Psoas muscle (tissue), 8 donors: ENCODE measurements at places on chromosomes 4 and X.

DNA sequence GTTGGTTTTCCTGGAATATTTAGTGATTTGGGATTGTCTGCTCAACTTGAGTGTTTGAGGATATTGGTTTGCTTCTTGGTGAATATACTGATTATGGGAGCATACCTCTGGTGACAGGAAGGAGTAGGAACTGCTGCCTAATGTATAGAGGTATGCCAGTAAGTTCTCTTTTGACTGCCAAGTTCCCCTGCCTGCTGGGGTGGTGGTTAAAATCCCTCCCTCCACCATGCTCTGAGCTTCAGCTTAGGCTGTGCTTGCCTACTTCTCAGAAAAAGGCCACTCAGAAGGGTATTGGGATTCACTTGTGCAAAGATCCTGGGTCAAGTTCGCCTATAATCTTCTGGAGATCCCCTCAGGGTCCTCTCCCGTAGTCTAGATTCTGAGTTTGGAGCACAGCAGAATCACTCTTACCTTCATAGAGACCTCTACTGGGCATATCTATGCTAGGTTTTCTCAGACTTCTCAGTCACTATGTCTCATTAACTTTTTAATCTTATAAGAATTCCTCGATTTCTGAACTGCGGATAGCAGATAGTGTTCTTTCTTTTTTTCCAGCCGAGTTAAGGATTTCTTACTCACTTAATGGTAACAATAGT is 44.7 kb upstream of the DCK start:
- no peak overlapping the region for H3K4me3 ChIP-seq
- H3K4me1 ChIP-seq, result no peaks in the 10 kb centered on the region
- H3K36me3 ChIP-seq, result no peaks in the 10 kb centered on the region
- H3K27ac ChIP-seq, result no peak overlapping the region

- no peak for DNase-seq
- H3K27me3 ChIP-seq, result peaks cover 3% of the 10 kb centered on the region
- no peaks in the 10 kb centered on the region for H3K36me3 ChIP-seq
- no peak overlapping the region for H3K4me3 ChIP-seq
- H3K27ac ChIP-seq, result no peak overlapping the region
- H3K4me1 ChIP-seq, result no peaks in the 10 kb centered on the region
Observed at GRCh38 chr4:121648516-121648915, 48.3 kb downstream of the ANXA5 start.

GRCh38 chr4:138078253-138078652 is 163.9 kb downstream of the SLC7A11 start:
- H3K4me3 ChIP-seq, result no peak overlapping the region
- no peaks in the 10 kb centered on the region for H3K36me3 ChIP-seq
- H3K27me3 ChIP-seq, result no peaks in the 10 kb centered on the region
- no peaks in the 10 kb centered on the region for H3K4me1 ChIP-seq
- H3K27ac ChIP-seq, result no peak overlapping the region
- no peak for DNase-seq

- H3K27ac ChIP-seq, result no peak overlapping the region
- H3K36me3 ChIP-seq, result no peaks in the 10 kb centered on the region
- H3K4me3 ChIP-seq, result no peak overlapping the region
- H3K27me3 ChIP-seq, result peaks cover 26% of the 10 kb centered on the region
Observed at GRCh38 chrX:153820601-153821000, 9.7 kb downstream of the PDZD4 start.

DNA sequence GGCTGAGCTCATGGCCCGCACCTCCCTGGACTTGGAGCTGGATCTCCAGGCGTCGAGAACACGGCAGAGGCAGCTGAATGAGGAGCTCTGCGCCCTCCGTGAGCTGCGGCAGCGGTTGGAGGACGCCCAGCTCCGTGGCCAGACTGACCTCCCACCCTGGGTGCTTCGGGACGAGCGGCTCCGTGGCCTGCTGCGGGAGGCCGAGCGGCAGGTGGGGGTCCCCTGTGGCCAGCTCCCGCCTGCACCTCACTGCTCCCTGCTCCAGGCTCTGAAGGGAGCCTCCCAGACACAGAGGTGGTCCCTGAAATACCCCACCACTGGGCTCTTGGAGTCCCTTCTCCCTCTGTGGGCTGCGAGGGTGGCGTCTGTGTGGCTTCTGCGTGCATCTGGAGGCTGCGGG is 18.0 kb upstream of the CLCN4 start:
- H3K27me3 ChIP-seq, result no peaks in the 10 kb centered on the region
- H3K27ac ChIP-seq, result no peak overlapping the region
- H3K36me3 ChIP-seq, result peaks cover 28% of the 10 kb centered on the region

DNA sequence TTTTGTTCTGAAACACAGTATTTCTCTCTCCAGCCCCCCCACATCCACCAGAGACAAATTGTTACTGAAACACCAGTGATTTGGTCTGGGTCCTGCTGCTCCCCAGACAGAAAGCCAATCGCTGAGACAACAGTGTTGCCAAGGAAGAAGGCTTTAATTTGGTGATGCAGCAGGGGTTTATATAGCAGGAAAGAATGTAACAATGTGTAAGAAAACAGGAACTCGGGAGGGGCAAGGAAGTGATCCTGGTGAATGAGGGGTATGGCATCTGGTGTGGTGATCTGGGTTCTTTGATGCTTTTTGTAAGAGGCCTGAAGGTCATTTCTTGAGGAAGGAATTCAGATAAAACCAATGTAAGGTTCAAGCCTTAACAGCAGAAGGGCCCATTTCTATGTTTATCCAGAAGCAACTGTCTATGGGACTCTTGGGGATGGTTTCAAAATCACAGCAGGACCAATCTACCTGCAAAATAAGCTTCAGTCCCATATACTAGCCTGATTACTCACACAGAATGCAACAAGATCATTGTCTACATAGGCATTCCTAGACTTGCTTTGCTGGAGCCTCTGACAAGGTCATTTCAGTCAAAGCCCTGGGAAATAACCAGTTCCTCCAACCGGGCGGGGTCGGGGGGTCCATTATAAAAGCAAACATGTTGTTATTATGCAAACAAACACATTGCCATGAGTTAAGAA is 445.2 kb upstream of the ZFP42 start:
- H3K4me3 ChIP-seq, result no peak overlapping the region
- no peaks in the 10 kb centered on the region for H3K4me1 ChIP-seq
- no peaks in the 10 kb centered on the region for H3K36me3 ChIP-seq
- DNase-seq, result no peak
- H3K27me3 ChIP-seq, result no peaks in the 10 kb centered on the region
